Stimulated activated CD4-positive, alpha-beta T cell treated with anti-CD3 and anti-CD28 coated beads, Interleukin-1b, Interleukin-23, amount 100 ng/mL, for 48 hours (primary cell): ENCODE measurements at places on chromosomes 1 and 21.

- DNase-seq: no peak
Observed at GRCh38 chr1:207794861-207795260, 43.0 kb downstream of the CD46 start.

GRCh38 chr21:32543975-32544374, 41.3 kb downstream of the TCP10L start:
- DNase-seq: no peak

GRCh38 chr1:114181356-114181755, 27.7 kb upstream of the SYT6 start:
- no peak for DNase-seq

DNA sequence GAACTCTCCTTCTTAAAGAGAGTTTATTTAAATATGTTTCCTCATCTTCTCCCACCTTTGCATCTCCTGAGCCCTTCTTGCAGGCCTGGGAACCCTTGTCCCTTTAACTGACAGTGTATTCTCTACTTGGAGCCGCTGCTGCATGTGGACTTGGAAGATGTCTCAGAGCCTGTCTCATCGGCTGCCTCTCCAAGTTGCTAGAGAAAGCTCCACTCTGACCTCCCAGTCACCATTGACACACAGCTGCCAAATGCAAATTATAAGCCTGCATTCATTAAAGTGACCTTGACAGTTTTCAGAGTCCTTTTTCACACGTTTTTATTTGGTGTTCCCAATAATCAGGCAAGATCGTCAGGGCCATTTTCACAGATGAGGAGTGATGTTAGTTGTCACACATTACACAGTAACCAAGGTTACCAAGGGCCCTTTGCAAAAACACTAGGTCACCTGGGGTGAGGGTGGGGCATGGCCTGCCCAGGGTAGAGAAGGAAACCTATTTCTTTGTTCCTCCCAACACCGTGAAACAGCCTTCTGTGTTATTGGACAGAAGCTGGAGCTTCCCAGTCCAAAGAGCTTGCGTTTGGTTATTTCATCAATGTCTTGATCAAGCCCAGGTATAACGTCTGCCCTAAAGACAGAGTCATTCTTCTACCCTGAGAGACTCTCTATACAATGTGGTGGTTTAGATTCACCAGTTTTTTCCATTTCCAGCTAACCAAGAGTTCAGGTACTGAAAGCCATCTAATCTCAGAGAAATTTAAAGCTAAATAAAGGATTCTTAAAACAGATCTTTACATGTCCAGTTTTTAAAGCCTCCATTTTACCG, 164.1 kb downstream of the GALNT2 start:
- no peak for DNase-seq

- DNase-seq: no peak
Observed at GRCh38 chr1:231971397-231972110, 345.0 kb downstream of the DISC1 start.

DNA sequence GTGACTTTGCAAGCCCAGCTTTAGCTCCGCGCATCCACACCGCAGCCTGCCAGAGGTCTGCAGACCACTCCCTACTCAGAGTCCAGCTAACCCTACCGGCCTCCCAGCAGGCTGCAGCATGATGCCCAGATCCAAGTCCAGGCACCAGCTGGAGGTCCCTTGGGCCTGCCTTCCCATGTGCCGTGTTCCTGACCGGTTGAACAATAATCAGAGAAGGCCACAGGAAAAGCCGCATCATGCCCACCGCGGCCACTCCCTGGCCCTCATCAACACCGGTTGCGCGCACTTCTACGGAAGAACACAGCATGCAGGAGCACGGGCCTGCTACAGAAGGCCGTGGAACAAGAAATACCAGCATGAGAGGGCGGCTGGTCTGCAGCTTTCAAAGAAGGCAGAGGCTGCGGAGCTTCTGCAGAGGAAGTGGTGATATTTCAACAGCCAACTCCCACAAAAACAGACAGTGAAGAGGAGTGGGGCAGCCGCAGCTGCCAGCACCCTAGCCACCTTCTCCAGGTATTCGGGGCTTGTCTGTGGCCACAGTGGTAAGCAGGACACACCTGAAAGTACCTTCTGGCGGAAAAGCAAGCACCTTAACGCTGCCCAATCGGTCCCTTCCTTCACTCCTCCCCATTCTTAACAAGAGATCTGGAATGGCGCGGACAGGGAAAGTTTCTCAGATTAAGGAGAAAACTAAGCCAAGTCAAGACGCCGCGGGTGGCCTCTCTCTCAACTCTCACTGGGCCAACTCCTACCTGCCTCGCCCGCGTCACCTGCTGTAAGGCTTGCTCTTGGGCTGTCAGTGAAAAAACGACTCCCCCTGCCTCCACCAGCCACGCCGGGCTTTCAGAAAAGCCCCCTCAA, 1.5 kb downstream of the PGBD5 start:
- DNase-seq: no peak

GRCh38 chr21:39453571-39454179, 1.9 kb downstream of the SH3BGR start:
- no peak for DNase-seq

DNA sequence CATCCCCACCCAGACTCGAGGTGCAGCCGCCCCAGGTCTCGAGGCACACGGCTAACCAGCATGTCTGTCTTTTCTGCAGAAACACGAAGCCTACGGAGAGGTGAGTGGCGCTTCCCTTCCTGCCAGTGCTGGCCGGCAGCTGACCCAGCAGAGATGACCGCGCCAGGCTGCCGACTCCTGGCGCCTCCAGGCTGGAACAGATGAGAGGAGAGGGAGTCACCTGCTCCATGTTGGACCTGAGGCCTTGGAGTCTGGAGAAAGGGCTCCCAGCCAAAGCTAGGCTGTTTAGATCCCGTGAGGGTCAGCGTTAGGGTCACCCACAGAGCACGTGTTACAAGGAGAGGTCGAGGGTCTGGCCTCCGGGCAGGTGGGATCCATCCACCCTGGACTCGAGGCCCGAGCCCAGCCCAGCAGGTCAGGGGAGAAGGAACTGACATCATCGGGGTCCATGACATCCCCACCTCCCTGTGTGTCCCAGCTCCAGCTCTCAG, 14.9 kb downstream of the COL6A2 start:
- DNase-seq: peak; percentile 0

- DNase-seq: no peak
Observed at GRCh38 chr1:234645964-234646363, 36.0 kb upstream of the IRF2BP2 start.

DNA sequence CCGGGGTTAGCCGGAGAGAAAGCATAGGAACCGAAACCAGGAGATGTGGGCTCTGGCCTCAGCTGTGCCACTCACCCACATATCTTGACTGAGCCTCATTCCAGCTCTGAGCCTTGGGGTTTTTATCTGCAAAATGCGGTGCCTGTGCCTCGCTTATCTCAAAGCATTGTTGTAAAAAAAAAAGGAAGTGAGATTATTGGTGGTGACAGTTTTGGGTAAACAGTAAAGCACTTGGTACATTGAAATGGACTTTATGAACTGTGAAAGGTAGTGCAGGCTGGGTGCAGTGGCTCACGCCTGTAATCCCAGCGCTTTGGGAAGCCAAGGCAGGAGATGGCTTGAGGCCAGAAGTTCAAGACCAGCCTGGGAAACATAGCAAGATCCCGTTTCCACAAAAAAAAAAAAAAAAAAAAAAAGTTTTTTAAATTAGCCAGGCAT, 3.8 kb downstream of the PTAFR start:
- peak; percentile 29 for DNase-seq

- no peak for DNase-seq
Observed at GRCh38 chr1:88730995-88731394, 46.9 kb downstream of the PKN2 start.

GRCh38 chr1:190170321-190170720, 307.3 kb downstream of the BRINP3 start:
- DNase-seq: no peak

DNA sequence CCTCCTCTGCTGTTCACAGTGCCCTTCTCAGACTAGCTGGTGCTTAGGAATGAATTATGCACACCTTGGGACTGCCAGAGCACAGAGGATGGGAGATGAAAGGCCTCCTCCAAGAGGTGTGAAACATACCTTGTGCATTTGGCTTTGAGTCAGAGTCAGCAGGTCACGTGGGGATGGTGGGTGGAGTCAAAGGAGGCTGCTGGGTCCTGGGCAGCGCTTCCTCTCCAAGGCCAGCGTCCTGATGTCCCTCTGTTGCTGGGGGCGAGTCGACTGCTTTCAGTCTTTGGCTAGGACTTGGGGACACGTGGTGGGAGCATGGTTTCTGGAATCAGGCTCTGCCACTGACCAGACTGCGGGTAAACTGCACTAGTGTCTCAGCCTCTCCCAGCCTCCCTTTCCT, 91.2 kb downstream of the AJAP1 start:
- no peak for DNase-seq

GRCh38 chr1:226268421-226269124, 40.4 kb downstream of the LIN9 start:
- no peak for DNase-seq

DNA sequence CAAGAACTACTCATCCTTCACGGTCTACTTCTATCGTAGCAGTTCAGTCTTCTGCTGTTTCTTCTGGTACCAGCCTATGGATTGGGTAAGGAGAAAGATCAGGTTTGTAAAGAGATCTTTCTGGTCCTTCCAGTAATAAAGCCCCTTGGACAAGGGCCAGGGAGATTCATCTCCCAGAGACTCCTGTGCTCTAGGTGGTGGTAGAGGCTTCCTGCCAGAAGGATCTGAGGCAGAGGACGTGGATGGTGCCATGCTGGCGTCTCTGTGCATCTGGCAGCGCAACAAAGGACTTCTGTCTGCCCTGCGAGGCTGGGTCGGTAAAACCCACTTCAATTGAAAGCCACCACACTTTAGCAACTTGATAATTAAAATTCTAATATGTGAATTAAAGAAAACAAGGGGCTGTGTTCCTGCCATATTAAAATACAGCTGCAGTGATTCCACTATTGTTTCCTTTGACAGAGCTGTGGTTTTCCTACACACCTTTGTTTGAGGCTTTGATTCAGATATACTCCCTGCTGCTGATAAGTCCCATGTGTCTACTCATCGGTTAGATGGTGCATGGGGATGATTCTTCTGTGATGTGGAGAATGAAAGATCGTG, 73.6 kb downstream of the ROR1 start:
- no peak for DNase-seq

DNA sequence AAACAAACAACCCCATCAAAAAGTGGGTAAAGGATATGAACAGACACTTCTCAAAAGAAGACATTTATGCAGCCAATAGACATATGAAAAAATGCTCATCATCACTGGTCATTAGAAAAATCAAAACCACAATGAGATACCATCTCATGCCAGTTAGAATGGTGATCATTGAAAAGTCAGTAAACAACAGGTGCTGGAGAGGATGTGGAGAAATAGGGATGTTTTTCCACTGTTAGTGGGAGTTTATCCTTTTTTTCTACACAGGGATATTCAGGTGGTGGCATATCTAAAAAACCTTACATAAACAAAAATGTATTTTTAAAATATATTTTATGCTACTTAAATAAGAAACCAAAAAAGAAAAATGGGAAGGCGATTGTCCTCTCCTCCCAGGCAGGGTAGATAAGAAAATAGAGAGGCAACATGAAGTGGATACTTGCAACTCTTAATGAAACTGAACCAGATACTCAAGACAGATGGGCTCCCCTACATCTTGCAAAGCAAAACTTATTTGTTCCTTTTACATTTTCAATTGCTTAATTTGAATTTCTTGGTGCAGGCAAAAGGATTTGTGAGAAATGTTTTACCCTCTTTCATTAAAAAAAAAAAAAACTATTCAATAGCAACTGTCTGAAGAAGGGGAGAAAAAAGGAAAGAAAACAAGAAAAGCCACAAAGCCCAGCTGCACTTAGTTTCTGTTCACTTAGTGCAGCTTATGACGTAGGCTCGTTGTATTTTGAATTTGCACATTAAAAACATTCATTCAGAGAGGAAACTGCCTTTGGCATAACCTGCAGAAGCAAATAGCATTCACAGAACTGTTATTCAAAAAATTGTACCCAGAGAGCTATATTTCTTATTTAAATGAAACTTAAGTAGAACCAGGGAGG, 36.9 kb upstream of the RGS1 start:
- DNase-seq: no peak

DNA sequence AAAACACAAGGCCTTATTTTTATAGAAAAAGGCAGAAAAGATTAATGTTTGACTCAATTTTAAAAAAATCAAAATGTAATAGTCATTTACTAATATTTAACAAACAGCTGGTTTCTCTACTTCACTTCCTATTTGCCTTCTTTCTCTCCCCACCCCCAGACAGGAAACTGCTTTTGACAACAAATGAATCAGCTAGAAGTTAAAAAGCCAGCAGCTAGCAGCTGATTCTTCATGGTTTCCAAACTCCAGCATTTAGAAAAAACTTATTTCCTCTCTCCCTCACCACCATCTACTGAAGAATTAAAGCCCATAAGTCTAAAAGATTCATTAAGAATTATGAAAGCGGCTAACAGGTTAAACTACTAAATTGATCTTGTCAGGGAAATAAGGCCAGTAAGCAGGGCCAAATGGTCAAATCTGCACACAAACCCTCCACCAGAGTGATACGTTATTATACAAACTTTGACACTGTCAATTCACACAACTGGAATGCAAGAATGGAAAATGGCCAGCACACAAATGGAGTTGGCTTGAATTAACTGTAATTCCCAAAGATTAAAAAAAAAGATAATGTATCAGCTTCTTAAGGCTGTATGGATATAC, 4.0 kb downstream of the WDR26 start:
- no peak for DNase-seq

DNA sequence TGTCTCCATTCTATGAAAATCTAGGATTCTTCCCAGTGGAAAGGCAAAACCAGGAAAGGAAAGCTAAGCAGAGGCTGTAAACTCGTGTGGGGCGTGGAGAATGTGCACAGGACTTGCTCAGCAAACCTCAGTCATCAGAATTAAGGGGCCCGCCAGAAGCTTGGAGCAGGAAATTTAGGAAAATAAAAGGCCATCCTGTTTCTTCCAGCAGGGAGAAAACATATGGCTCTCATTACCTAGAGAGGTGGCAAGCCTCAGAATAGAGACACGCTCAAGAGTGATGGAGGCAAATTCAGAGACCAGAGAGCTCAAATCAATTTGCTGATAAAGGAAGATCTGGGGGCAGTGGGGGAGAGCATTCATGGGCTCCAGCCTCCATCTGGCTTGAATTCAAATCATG, 151.9 kb upstream of the KLHDC7A start:
- DNase-seq: no peak

GRCh38 chr1:24118410-24119242, 6.7 kb upstream of the MYOM3 start:
- no peak for DNase-seq

- no peak for DNase-seq
Observed at GRCh38 chr1:17437260-17437579, 2.3 kb downstream of the RCC2 start.

GRCh38 chr1:246155923-246156322, 351.2 kb downstream of the SMYD3 start:
- DNase-seq: no peak

GRCh38 chr1:225617956-225618355, 35.0 kb downstream of the ENAH start:
- DNase-seq: no peak

- no peak for DNase-seq
Observed at GRCh38 chr1:66599346-66599745, 65.4 kb downstream of the SGIP1 start.
